Stimulated activated memory B cell treated with anti-CD40 and anti-IgM and Interleukin-4, amounts not matched to agents 10 μg/mL and 1 μg/mL and 100 μg/mL, for 72 hours (primary cell): ENCODE measurements at places on chromosomes 7 and 10.

DNA sequence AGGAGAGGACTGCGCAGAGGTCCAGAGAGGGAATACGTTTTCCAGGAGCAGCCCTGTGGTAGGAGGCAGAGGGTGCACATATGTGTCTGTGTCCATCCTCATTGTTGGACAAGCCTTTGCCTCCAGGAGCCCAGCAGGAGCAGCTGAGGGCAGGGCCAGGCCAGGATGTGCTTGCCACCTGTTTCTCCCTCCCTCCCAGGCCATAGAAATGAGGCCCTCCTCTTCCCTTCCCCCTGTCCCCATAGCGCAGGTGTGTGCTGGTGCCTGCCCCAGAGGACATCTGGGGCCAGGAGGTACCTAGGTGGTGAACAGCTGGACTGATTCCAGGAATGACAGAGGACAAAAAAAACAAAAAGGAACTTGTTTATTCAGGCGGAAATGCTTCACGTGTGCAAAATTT is 10.5 kb upstream of the CXCL12 start:
- no peak for ATAC-seq

DNA sequence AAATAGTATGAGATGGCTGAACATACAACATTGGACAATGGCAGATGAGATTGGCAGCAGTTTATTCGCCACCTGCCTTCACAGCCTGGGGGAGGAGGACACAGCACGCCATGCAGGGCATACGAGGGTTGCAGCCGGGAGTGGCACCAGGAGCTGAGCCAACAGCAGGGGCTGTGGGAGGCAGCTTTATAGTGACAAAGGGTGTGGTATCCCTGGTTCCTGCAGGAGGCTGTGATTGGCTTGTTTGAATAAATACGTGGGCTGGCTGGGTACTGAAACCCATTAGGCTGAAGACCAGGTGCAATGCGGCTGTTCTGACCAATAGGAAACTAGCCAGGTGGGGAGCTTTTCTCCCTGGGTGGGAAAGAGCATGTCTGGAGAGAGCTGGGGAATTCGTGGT is 68.9 kb upstream of the LEP start:
- no peak for ATAC-seq

DNA sequence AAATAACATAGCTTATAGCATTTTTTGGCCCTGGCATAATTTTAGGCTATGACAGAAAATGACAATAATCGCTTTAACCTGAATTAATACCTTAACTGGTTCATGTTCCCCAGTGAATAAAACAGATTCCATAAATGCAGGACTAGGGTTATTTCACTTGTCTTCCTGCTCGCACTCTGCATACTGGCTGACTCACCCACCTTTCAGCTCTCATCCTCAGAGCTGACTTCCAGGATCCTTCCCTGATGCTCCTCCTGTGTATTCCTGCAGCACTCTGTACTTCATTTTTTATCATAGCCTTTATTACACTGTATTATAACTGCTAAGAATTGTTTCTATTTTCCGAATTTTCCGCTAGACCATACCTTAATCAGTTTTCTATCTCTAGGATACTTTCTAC is 123.7 kb downstream of the AVL9 start:
- ATAC-seq = no peak

GRCh38 chr10:35720366-35720765 is 78.3 kb upstream of the FZD8 start:
- no peak for ATAC-seq

- ATAC-seq = no peak
Observed at GRCh38 chr7:45399069-45399468, 175.1 kb upstream of the ADCY1 start.

GRCh38 chr7:37645282-37646050 is 38.1 kb upstream of the GPR141 start:
- no peak for ATAC-seq

GRCh38 chr10:18793951-18794350 is 134.7 kb downstream of the ARL5B start:
- no peak for ATAC-seq

GRCh38 chr10:103637927-103638557 is 144.5 kb downstream of the NEURL1 start:
- no peak for ATAC-seq
